ENCODE measurements at places on chromosomes 7 and 10.

DNA sequence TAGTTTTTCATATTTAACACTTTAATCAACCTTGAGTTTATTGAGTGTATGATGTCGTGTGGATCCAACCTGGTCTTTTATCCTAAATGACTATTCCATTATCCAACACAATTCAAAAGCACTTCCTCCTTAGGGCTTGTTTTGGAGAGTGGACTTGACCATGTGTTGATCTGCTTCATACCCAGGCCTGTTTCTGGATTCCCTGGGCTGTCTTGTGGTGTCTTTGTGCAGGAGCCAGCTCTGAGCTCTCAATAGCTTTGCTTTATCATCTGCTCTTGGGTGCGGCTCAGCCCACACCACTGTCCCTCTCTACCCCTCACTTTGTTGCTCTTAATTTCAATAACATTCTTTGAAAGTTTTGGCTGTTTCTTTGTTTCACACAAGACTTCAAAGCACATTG, 70.9 kb upstream of the CHST15 start:
- no peak for DNase-seq

DNA sequence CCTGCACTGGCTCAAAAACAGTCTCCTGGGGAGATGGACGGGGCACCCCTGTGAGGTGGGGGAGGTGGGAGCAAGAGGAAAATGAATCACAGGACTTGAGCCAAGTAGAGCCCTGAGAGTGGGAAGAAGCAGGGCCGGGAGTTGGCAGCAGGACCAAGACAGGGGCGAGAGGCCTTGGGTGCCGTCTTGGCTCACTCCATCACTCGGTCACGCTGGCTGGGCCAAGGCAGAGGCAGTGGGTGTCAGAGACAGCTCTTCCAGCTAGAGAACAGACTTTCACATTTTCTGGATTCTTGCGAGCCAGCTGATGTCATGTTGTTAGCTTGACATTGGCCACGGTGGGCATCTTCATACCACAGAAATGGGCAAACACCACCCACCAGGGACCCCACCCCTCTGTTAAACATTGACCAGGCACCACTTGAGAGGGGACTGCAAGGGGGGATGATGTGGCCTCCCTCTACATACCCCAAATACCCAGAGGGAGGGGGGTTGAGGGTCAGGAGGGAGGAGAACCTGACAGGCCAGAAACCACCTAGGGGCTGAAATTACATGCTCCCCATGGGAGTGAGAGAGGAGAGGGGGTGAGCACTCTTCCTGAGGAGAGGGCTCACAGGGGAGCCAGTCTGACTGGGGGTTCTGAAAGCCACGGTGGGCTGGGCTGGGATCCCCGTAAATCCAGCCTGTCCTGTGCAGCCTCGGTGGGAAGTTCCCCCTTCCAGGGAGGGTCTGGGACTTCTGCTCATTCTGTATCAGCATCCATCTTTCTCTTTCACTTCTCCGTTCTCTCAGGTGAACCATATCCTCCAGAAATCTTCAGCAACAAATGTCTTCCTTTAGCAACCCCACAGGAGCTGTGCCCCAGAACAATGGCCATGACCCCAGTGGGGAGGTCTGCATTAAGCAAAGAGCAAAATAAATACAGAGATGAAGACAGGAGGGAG, 19.6 kb downstream of the CAMK2B start:
- DNase-seq, result no peak

DNA sequence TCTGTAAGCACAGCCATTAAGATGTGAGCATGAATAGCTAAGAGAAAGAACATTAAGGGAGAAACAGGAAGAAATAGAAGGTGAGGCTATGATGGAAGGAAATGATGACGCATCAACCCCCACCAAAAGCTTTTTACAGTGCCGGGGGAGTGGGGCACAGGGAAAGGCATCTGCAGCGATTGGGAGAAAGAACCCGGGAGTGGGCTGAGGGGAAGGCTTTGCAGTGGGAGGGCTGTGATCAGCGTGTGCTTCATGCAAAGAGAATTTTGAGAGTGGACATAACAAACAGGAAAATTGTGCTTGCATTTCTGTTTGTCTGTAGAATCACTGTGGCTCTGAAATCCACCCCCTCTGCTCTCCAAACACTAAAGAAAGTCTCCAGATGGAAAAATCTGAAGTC, 250.8 kb downstream of the KCNMA1 start:
- DNase-seq, result no peak

DNA sequence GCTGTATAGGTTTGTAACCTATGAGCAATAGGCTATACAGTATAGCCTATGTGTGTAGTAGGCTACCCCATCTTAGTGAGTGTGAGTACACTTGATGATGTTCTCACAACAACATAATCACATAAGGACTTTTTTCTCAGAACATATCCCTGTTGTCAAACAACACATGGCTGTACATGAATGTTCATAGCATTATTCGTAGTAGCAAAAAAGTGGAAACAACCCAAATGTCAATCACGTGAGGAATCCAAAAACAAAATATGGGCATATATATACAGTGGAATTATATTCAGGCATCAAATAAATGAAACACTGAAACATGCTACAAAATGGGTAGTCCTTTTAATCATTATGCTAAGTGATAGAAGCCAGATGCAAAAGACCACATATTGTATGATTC, 31.1 kb downstream of the CCDC172 start:
- no peak for DNase-seq

- no peak for DNase-seq
These were observed 7.9 kb upstream of the PPA1 start for GRCh38 chr10:70241081-70241480.

GRCh38 chr7:66627881-66628360, 760 bp upstream of the KCTD7 start:
- no peak for DNase-seq

DNA sequence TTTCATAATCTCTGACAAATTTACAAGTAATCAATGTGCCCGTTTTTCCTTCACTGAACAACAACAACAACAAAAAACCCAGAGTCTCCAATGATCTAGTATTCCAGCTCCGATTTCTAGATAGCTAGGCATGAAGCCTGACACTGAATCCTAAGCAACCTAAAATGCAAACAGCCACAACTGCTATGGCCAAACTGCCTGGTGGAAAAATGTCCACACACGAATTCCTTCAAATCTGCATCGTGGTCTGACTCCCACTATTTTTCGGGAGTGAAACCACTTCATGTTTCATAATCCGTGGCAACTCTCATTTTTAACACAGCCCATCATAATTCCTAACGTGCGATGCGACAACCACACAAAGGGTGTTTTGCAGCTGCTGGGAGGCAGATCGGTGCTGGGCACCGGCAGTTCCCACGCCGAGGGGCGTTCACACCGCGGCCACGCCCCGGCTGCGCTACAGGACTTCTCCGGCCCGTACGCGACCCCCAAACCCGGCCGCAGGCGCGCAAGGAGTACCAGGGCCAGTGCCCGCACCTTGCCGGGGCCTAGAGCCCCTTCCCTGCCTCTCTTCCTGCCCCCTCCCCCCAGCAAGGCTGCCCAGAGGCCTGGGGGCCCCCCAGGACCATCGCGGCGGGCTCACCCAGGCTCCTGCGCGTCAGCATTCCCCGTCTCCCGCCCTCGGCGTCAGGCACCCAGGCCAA, 814 bp downstream of the RUFY2 start:
- peak; percentile 26 for DNase-seq

- DNase-seq, result no peak
These were observed 45.0 kb downstream of the DENND2A start for GRCh38 chr7:140595468-140596092.

GRCh38 chr10:88918191-88918905, 34.2 kb downstream of the ACTA2 start:
- DNase-seq, result no peak

DNA sequence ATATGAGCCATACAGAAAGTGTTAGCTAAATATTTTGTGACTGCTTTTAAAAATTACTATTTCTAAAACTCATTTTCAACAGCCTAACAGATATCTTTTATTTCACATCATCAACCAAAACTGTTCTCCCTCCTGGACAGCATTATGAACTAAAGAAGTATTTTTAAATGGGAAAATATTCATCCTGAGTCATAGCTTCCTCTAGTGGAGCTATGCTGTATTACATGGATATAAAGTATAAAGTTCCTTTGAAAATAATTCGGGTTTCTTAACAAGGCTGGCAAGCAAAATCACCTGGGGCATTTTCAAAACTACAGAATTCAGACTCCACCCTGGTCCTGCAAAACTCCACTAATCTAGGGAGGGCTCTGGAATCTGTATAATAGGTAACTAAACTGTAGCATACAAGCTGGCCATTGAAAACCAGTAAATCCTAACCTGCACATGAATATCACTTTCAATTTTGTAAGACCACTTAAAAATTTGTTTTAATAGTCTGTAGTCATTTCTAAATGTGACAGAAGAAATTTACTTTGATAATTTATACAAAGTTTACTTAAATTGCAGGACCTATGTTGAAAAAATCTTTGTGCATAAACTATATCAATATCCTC, 53.5 kb downstream of the SCIN start:
- DNase-seq, result no peak

DNA sequence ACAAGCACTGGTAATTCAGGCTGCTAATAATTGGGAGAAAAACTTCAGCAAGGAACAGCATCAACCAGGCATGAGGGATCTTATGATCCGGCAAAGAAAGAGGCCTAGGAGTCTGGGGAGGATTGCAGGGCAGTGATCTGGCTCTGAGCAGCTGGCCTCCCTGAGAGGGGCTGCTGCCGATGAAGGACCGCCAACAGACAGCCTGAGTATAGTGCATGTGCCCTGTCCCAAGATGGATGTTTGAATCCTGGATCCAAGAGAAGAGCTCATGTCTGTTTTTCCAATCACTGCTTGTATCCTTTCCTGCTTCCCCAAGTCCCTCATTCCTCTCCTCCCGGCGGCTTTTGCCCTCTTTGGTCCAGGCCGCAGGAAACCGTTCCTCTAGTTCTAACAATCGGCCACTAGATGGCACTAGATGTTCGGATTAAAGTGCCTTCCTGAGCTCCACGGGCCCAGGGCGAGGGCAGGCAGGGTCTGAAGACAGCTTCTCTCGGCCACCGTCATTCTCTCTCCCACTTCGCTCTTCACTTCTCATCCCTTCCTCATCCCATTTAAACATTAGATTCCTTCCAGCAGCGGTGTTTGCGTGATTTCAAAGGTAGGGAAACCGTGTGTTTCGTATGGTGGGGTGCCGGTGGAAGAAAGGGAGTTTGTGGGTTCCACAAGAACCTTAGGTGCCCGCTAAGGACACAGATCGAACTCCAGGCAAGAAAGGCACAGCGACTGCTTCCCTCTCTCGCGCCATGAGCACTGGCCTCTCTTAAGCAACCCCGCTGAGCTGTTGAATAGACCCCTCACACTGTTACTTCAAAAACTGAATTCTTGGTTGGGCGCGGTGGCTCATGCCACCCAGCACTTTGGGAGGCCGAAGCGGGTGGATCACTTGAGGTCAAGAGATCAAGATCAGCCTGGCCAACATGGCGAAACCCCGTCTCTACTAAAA, 82.4 kb downstream of the ADCYAP1R1 start:
- DNase-seq, result peak; percentile 70

- no peak for DNase-seq
These were observed 259.2 kb downstream of the HDAC9 start for GRCh38 chr7:18754766-18755165.

GRCh38 chr10:25902002-25902401, 32.0 kb upstream of the MYO3A start:
- DNase-seq, result no peak

GRCh38 chr10:5419466-5420094, 7.2 kb downstream of the NET1 start:
- no peak for DNase-seq

DNA sequence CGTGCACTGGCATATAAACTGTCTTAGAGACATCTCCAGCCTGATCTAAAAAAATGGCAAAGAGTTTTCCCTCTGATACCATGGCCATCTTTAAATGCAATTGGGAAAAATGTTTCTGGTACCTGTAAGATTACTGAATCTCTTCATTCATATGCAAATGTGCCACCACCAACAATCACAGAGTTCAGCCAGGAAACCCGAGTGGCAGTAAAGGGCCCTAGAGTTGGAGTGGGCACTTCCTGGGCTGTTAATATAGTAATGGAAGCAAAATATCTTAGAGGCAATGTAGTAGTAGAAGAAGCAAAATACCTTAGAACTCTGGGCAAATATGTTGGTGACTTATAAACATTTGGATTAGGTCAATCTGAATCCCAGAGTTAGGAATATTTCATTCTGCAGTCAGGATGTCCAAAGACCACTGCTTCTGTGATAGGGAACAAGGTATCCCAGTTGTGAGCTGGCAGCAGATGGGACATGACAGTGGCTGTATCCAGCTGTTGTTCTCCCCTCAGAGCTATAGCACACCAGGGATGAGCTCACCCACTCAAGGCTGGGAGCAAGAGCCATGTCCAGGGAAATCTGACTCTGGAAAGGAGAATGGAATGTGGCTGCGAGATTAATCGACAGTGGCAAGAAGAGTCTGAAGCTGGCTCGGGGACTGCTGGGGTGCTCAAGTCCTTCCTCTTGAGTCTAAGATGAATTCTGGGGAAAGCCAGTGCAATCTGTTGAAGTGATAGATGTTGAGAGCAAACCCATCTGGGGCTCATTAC, 332.1 kb downstream of the PHTF2 start:
- no peak for DNase-seq

GRCh38 chr7:77827999-77828398, 29.4 kb downstream of the PHTF2 start:
- DNase-seq, result no peak

DNA sequence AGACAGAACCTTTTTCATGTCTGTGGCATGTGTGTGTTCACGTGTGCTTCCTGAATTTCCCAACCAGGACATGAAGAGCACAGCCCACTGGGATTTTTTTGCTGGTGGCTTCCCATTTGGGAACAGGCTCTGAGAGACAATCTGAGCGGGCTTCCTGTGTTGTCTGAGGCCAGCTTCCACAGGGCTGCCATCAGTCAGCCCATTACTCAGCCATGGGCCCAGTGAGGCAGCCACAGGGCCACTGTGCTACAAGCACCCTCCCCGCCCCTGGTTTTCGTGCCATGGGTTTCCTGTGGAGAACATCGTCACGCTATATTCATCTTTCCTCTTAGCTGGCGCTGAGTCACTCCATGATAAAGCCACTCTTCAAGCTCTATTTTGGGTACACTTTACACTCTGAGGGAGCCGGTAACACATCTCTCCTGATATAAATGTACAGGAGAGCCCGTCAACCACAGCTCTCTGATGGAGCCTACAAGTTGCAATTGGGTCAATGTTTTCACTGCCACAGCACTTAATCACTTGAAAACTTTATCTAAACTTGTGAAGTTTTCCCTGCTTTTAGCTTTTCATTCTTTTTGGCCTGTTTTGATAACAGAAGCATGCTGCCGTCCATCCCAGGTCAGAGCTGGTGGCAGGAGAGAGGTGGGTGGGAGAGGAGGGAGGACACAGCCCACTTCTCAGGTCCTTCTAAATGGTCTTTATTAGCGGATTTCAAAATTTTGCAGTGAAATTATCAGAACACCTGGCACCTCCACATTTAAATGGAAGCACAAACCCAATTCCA, 96.9 kb downstream of the HIPK2 start:
- DNase-seq, result peak; percentile 97

- DNase-seq, result no peak
These were observed 75.8 kb upstream of the LRRC17 start for GRCh38 chr7:102836977-102837376.

- no peak for DNase-seq
These were observed 16.7 kb downstream of the PSAP start for GRCh38 chr10:71834343-71834674.

All from activated CD4-positive, alpha-beta T cell treated with anti-CD3 and anti-CD28 coated beads, Interleukin-2, Interleukin-4, amounts not matched to agents 100 ng/mL and 50 ng/mL, durations not matched to agents 16 hours and 8 hours (primary cell).